ENCODE measurements at places on chromosomes 7 and 10. TPM values are rescaled to one million over a fixed set of nuclear protein-coding genes. Genes with fewer than 3 reads are reported as not detected.

- no peak overlapping the region for H3K27ac ChIP-seq
- H3K27me3 ChIP-seq: peaks cover 13% of the 10 kb centered on the region
- peaks cover 15% of the 10 kb centered on the region for H3K4me1 ChIP-seq
- H3K36me3 ChIP-seq: no peaks in the 10 kb centered on the region
Measured at GRCh38 chr7:25895792-25896171, 256.2 kb upstream of the NFE2L3 start.

- peak overlapping the region; percentile 1 for H3K27ac ChIP-seq
- H3K4me1 ChIP-seq: no peaks in the 10 kb centered on the region
- no peak overlapping the region for H3K4me3 ChIP-seq
- H3K36me3 ChIP-seq: peaks cover 17% of the 10 kb centered on the region
- no peak for DNase-seq
Measured at GRCh38 chr7:129271500-129272355, 46.9 kb downstream of the AHCYL2 start.

The IFIT1 gene
- 0.20 TPM for total RNA-seq

- no peaks in the 10 kb centered on the region for H3K27me3 ChIP-seq
- no peak overlapping the region for H3K4me3 ChIP-seq
- H3K4me1 ChIP-seq: no peaks in the 10 kb centered on the region
- H3K36me3 ChIP-seq: peaks cover 19% of the 10 kb centered on the region
Measured at GRCh38 chr7:593324-594115, 73.9 kb upstream of the PDGFA start.

GRCh38 chr10:101961591-101962498, 94.1 kb downstream of the ARMH3 start:
- peaks cover 11% of the 10 kb centered on the region for H3K4me1 ChIP-seq
- no peak for DNase-seq
- peaks cover 4% of the 10 kb centered on the region for H3K36me3 ChIP-seq
- H3K27me3 ChIP-seq: no peaks in the 10 kb centered on the region
- no peak overlapping the region for H3K4me3 ChIP-seq

- no peak for DNase-seq
- H3K27me3 ChIP-seq: peaks cover 11% of the 10 kb centered on the region
- no peak overlapping the region for H3K27ac ChIP-seq
- no peak overlapping the region for H3K4me3 ChIP-seq
Measured at GRCh38 chr10:101485207-101485606, 102.8 kb downstream of the POLL start.
